ENCODE measurements at places on chromosomes 4 and X. TPM values are rescaled to one million over a fixed set of nuclear protein-coding genes. Genes with fewer than 3 reads are reported as not detected.

DNA sequence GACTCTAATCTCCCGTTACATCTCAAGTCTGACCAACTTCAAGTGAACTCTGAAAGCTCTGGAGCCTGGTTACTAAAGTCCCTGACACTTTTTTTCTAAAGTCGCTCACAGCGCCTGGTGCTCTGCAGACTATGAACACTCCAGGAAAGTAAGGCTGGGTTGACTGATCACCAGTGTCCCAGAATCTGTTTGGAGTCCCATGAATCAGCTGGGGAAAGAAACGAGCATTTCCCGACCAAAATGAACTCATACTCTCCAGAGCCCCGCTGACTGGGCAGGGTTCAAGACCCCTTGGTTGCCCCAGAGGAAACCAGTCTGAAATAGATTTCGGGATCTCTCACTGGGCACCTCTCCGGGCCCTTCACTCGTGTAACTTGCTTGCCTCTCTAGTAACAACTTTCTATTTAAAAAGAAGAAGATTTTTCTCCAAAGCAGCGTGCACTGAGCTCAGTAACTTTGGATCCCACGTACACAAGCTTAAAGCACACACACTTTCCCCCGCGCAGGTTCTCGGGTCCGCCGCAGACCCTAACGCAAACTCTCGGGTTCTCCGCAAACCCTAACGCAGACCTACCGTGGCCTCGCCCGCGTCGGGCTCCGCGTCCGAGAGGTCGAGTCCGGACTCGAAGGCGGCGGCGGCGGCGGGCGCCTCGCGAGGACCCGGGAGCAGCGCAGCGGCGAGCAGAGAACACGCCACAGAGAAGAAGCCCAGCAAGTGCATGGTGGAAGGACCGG, 964 bp downstream of the VEGFC start:
- no peaks in the 10 kb centered on the region for H3K36me3 ChIP-seq
- peaks cover 38% of the 10 kb centered on the region for H3K27me3 ChIP-seq
- peak overlapping the region; percentile 87 for H3K4me3 ChIP-seq

DNA sequence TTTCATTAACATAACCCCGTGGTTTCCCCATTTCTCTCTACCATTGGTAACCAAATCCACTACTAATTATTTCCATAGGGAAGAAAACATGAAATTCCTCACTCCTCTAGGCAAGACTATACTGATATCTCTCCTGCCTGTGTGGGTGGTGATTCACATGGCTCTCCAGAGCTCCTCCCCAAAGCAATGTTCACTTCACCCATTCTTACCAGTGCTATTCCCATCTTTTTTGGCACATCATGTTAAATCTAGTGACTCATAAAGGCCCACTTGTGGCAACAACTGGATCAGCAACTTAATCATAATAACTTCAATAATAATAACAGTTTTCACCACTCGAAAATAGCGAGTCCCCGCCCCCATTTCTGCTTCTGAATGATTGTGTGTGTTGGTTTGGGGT, 6.1 kb upstream of the HCCS start:
- DNase-seq, result no peak
- H3K4me3 ChIP-seq, result no peak overlapping the region
- H3K27ac ChIP-seq, result no peak overlapping the region
- H3K27me3 ChIP-seq, result no peaks in the 10 kb centered on the region
- peaks cover 3% of the 10 kb centered on the region for H3K36me3 ChIP-seq

- no peak overlapping the region for H3K27ac ChIP-seq
- no peak overlapping the region for H3K4me3 ChIP-seq
- H3K36me3 ChIP-seq, result no peaks in the 10 kb centered on the region
- no peaks in the 10 kb centered on the region for H3K4me1 ChIP-seq
Observed at GRCh38 chrX:14125462-14125861, 95.8 kb upstream of the GEMIN8 start.

DNA sequence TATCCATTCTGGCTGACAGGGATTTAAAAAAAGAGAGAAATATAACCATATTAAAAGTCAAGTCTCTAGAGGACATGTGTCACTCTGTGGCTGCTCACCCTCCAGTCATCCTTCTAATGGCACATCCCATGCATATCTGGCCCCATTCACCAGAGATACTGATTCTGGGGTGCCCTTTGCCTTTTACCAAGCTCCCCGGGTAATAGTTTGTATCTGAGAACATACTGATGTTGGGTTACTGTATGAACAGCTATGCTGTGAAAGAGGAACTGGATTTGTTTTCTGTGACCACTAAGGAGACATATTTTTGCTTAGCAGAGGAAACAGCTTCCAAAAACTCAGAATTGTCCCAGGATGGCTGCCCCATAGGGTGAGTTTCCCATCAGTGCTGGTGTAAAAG, 56.0 kb downstream of the SAT1 start:
- peaks cover 15% of the 10 kb centered on the region for H3K36me3 ChIP-seq
- H3K27me3 ChIP-seq, result no peaks in the 10 kb centered on the region
- no peak for DNase-seq
- H3K27ac ChIP-seq, result peak overlapping the region; percentile 27

GRCh38 chr4:145867406-145867805, 71.2 kb downstream of the ZNF827 start:
- DNase-seq, result no peak
- no peak overlapping the region for H3K4me3 ChIP-seq
- peaks cover 11% of the 10 kb centered on the region for H3K36me3 ChIP-seq
- H3K27ac ChIP-seq, result no peak overlapping the region
- peaks cover 9% of the 10 kb centered on the region for H3K4me1 ChIP-seq

- peaks cover 11% of the 10 kb centered on the region for H3K36me3 ChIP-seq
- no peak overlapping the region for H3K27ac ChIP-seq
- DNase-seq, result no peak
- peaks cover 20% of the 10 kb centered on the region for H3K4me1 ChIP-seq
Observed at GRCh38 chr4:140648716-140649308, 80.1 kb upstream of the UCP1 start.

DNA sequence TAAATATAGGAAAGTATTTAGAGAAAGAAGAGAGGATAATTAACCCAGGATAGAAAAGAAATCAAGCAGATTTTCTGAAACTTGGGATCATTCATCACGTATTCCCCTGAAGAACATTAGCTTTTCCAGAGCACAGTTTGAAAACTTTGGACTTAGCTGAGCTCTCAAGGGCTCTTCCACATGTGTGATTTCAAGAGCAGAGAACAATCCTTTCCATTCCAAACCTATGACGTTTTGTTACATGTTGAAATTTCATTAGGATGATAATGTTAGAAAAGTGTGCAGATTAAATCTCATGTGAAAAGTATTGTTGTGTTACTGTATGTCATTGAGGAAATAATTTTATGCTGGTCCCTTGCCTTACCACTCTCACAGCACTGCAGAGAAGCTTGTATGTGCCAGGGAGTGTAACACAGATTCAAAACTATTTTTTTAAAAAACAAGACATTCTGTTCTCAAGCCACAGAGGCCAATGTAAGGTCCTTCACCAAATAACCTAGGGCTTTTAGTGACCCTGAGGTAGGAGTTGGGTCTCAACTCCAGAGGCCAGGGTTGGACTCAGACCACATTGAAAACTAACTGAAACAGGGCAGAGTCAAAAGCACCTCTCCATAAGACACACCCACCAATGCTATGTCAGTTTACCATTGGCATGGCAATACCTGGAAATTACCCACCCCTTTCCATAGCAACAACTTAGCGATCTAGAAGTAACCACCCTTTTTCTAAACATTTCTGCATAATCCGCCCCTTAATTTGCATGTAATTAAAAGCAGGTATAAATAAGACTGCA, 141.3 kb downstream of the ANXA5 start:
- H3K36me3 ChIP-seq, result no peaks in the 10 kb centered on the region
- no peak overlapping the region for H3K27ac ChIP-seq
- H3K27me3 ChIP-seq, result no peaks in the 10 kb centered on the region
- no peak for DNase-seq
- no peak overlapping the region for H3K4me3 ChIP-seq

GRCh38 chrX:9848718-9849479, 62.7 kb downstream of the SHROOM2 start:
- DNase-seq, result no peak
- H3K27me3 ChIP-seq, result no peaks in the 10 kb centered on the region
- peaks cover 5% of the 10 kb centered on the region for H3K4me1 ChIP-seq
- H3K4me3 ChIP-seq, result no peak overlapping the region
- no peak overlapping the region for H3K27ac ChIP-seq

Gene VSIG4
- total RNA-seq, result not detected

Gene CT55
- total RNA-seq, result 0.14 TPM
